ENCODE measurements at places on chromosomes 3 and 15.

GRCh38 chr3:186932281-186933181 is 2.2 kb downstream of the ST6GAL1 start:
- DNase-seq = no peak

GRCh38 chr3:113094337-113095221 is 103.8 kb downstream of the GTPBP8 start:
- no peak for DNase-seq

GRCh38 chr15:60389261-60390077 is 8.3 kb downstream of the ANXA2 start:
- no peak for DNase-seq

DNA sequence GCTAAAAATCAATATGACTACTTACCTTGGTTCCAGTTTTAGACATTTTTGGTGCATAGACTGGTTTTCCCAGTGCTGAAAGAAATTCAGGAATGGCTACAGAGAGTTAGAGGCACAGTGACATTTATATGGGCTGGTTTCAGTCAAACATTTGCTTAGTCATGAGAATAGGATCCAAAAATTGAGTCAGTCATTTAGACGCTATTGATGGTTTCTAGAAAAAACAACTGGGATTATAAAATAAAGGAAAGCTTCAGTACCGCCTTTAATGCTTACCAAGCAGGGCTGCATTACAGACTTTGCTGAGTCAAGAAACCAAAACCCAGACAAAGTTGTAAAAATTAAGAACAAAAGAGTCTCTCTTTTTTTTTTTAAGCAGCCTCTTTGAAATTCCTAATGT is at the start of gene CRYGS:
TSS of gene CRYGS (minus strand) at position 100 of the 400 bp plus-strand sequence. CDS start at position 46, 54 bp downstream.
- no peak for DNase-seq

- no peak for DNase-seq
These were observed 12.1 kb downstream of the ZDHHC19 start for GRCh38 chr3:196198771-196199753.

DNA sequence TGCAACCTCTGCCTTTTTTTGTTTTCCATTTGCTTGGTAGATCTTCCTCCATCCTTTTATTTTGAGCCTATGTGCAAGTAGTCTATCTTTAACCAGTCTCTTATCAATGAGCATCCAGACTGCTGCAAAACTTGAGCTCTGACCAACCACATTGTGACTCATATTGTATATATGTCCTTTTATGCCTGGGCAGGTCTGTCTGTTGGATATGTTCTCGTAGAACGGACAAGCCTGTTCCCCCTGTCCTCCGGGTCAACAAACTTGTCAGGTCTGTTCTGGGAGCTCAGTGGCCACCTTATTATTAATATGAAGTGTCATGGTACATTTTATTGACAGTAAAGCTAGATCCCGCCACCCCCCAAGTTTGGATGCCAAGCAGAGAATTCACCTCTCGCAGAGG is 252.9 kb upstream of the ST8SIA2 start:
- DNase-seq = no peak

DNA sequence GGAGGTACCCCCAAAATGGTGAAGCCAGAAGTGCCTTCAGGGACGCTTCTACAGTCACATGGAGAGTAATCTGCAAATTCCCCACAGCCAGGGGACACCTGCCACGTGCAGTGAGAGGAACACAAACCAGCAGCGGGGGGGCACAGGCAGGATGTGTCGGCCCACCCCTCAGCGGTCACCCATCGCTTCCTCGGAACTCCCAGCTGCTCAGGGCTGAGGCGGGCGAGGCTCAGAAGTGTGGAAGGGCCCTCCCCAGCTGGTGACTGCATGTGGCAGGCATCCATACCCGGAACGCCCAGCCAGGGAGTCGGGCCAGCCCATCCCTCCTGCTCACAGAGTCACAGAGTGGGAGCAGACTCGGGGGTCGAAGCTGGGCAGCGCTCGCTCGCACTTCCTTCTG is 63.7 kb downstream of the SLC12A8 start:
- DNase-seq = no peak

DNA sequence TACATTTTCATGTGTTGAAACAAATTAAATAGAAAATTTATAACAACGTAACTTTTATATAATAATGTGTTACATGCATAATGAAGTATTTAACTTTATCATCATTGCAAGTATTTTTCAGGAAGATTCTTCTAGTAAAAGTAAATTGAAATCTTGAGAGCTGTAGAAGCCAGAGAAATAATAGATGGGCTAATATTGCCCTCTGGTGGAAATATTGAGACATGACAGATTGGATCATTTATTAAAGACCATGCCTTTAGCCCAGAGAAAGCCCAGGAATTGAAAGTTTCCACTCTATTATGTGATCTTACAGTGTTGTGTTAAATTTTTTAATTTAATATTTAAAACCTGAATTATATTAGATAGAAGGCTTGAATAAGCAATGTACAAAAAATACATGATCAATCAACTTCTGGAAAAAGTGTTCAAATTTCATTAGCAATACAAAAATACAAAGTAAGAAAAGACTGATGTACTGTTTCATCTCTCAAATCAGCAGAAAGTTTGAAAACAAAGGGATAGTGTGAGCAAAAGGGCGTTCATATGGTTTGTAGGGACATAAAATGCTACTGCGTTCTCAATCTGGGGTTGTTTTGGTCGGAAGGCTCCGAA is 52.7 kb upstream of the SPTSSB start:
- peak; percentile 71 for DNase-seq
